Stimulated activated CD8-positive, alpha-beta memory T cell treated with anti-CD3 and anti-CD28 coated beads, Interleukin-7, amount 100 ng/mL, for 24 hours (primary cell): ENCODE measurements at places on chromosomes 11 and 22.

GRCh38 chr11:110478410-110478809 is 48.7 kb downstream of the FDX1 start:
- DNase-seq: no peak

DNA sequence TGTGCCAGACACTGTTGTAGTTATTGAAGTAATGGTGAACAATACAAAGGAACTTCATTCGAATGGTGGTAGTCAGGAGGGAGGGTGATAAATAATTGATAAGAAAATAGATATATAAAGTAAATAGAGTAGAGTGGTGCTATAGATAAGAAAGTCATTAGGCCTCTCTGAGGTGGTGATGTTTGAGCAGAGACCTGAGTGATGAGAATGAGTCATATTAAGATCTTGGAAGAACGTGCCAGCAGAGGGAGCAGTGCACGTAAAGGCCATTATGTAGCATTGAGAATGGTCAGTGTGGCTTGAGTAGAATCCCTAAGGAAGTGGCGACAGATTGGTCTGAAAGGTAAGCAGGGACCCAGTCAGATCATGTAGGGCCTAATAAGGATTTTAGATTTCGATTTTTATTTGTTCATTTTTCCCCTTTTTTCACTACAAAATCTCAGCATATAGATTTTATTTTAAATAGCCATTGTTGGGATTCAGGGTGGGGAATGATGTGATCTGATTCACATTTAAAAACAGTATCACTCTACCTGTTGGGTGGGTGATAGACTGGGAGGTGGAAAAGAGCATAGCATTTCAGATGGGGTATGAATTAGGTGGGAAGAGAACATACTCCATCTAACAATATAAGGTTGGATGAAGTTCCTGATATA is 44.7 kb downstream of the CCDC90B start:
- no peak for DNase-seq

- no peak for DNase-seq
Measured at GRCh38 chr22:23859201-23859600, 1.5 kb downstream of the SLC2A11 start.

GRCh38 chr11:129691142-129691541 is 124.5 kb upstream of the TMEM45B start:
- no peak for DNase-seq
